ENCODE measurements at places on chromosomes 7 and 10.

GRCh38 chr10:19843487-19843886 lies 27.3 kb downstream of the PLXDC2 start:
- no peak for DNase-seq

GRCh38 chr10:27857616-27858015 lies 112.0 kb upstream of the MKX start:
- DNase-seq = no peak

DNA sequence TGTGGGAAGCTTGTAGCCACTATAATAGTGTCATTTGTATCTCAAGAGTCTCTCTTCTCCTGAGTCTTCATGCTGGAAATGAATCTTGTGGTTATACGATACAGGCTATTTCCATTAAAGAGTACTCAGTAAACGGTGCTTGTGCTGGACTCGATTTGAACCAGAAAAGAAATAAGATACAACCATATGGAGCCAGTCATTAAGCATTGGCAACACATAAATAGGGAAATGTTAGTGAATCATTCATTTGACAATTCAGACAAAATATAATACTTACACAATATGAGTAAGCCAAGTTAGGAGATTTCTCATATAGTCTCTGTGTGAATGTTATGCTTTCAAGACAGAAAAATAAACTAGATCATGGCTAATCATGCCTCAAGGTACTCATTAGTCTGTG lies 356.8 kb downstream of the PLXDC2 start:
- no peak for DNase-seq

GRCh38 chr7:100799037-100799896 lies 28.1 kb downstream of the EPHB4 start:
- peak; percentile 31 for DNase-seq

DNA sequence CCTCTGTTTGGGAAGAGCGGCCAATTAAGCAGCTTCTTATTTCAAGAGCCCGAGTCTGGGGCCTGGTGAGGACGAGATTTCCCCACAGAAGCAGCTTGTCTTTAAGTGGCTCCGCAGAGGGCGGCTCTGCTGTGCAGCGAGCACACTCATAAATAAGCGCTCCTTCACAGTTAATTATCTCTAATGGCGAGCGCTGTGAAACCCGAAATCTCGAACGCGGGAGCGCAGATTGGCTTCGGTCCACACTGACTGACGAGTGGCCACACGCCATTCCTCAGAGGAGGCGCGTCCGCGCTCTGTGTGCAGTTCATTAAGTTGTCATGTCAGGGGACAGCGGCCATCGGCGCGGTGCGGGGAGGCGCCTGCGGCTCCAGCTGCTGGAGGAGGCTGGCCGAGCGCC lies 560.9 kb downstream of the DNAJB6 start:
- no peak for DNase-seq

DNA sequence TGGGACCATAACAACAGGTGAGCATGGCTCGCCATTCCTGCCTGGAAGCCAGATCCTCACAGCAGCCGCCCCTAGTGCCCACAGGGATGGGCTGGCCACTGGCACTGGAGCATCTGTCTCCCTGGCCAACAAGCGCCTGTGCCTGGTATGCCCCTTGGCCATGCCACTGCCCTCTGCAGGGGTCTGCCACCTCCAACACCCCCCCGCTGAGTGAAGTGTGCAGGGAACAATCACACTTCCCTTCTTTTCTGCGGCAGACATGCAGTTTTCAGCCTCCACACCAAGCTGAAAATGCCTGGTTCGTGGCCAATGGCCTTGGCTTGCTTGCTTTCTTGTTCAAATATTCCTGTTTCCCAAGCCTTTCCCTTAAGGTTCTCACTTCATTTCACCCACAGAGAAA lies 50.7 kb downstream of the HSPA12A start:
- DNase-seq = peak; percentile 16

DNA sequence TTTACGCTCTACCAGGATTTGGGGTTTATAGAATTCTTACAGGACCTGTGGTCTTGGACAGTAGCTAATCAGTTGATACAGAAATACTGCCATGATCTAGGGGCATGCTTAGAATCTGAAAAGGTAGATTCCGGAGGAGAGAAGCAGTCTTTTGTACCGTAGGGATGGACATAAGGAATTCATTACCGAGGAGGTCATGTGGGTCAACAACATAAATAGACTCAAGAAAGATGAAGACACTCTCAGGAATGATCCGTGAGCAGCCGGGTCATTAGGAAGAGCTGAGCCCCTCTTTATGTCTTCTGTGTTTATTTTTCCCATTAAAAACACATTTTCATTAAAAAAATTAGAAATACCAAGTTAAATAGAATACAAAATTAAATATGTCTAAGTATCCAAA lies 160.1 kb upstream of the TNS3 start:
- no peak for DNase-seq

DNA sequence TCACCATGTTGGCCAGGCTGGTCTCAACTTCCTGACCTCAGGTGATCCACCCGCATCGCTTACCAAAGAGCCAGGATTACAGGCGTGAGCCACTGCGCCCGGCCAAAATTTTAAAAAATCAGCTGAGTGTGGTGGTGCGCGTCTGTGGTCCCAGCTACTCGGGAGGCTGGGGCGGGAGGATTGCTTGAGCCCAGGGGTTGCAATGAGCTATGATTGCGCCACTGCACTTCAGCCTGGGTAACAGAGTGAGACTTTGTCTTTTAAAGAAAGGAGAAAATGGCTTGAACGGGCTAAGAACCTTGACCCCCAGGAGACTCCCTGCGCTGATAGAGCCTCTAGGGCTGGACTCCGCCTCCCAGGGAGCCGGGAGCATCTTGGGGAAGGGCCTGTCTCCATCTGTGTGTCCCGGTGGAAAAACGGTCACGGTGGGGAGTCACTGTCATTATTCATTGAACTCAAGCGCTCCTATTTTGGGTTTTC lies 760 bp upstream of the KCTD7 start:
- no peak for DNase-seq

GRCh38 chr7:128454808-128455542 lies 703 bp upstream of the HILPDA start:
- no peak for DNase-seq

DNA sequence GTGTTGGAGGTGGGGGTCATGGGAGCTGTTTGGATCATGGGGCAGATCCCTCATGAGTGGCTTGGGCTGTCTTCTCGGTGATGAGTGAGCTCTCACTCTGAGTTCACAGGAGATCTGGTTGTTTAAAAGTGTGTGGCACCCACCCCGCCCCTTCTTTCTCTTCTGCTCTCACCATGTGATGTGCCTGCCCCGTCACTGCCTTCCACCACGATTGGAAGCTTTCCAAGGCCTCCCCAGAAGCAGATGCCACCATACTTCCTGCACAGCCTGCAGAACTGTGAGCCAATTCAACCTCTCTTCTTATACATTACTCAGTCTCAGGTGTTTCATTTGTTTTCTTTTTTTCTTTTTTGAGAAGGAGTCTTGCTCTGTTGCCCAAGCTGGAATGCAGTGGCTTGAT lies 170.0 kb downstream of the PTPN20 start:
- DNase-seq = no peak

GRCh38 chr10:109914966-109915365 lies 8.3 kb downstream of the XPNPEP1 start:
- no peak for DNase-seq

DNA sequence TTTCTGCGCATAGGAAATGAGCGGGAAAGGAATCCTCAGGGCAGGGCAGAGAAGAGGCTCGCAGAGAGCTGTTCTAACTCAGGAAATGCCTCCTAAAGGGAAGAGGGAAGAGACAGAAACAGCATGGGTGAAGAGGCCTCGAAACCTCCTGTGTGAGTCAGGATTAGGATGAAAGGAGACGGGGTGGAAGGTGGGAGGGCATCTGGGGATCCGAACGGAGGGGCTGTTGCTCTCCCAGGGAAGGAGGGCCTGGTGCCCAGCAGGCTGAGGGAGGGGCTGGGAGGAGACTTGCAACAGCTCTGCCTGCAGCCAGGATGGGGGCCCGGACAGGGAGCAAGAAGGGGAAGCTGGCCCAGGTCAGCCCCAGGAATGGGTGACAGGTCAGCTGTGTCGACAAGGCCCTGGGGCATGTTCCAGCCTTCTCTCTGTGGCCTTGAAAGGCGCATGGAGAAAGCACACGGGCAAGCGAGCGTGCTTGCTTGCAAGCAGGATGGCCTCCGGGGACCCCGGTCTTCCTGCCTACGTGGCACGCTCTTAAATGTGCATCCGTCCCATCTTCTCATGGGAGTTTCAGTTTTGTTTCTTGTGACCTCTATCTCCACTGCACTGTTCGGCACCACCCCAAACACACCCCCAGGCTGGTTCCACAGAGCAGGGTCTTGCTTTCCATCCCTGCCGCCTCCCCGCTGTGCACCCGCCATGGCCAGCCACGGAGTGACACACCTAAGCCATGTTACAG lies 63.5 kb downstream of the HIPK2 start:
- DNase-seq = no peak

- DNase-seq = no peak
Observed at GRCh38 chr7:104450861-104451260, 122.5 kb downstream of the LHFPL3 start.

DNA sequence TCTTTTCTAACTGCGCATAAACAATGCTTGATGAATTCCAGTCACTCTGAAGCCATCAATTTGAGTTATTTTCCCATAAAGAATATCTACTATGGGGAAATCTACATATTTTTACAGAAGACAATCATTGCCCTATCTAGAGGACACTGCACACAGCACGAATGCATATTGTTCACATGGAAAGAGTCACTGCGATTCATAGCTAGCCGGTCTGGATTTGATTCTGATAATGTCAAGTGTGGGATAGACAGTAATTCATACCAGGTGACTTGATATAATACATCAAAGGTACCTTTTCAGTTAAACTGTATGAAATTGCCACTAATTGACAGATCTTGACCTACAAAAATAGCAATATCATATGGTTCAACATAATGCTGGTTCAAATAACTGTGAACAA lies 255.7 kb downstream of the THSD7A start:
- no peak for DNase-seq

DNA sequence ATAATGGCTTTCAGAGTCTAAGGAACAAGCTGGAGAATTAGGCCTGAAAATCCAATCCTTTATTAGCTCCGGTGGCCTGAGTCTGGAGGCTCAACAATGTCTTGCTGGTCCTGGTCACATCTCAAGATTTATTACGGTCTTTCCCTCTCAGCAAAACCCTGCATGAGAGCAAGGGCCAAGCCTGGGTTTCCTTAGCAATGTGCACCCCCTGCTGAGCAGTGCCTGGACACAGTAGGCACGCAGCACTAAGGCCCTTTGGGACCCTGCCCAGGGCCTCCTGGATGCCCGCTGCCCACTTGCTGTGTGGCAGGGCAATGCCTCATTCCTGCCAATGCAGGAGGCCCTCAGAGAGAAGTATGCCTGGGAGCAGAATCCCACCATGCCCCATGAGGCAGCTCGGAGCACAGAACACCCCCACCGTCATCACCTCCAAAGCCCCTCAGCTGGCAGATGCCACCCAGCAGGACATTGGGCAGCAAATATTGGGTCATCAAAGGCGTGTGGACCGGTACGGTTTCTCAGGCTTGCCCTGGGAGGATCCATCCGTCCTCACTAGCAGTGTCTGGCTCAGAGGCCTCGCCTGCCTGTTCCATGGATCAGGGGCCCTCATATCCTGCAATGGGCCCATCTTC lies 156.4 kb downstream of the OAT start:
- no peak for DNase-seq

- DNase-seq = no peak
Observed at GRCh38 chr7:39091145-39091544, 113.4 kb downstream of the POU6F2 start.

GRCh38 chr7:4642468-4643203 lies 39.5 kb upstream of the FOXK1 start:
- DNase-seq = no peak

DNA sequence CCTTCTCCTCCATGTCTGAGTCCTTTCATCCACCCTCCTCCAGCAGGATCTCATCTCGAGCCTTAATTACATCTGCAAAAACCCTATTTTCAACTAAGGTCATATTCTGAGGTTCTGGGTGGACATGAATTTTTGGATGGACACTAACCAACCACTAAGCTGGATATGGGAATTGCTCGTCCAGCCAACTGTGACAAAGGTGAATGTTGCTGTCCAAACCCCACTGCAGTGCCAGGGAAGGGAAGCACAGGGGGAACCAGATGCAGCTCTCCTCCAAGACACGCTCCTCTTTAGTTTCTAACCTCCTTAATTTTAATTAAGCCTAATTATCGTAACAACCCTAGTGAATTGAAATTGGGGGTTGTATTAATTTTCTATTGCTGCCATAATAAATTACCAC lies 65.1 kb upstream of the EBF3 start:
- DNase-seq = no peak

- no peak for DNase-seq
Observed at GRCh38 chr7:155227788-155228458, 69.8 kb upstream of the INSIG1 start.

DNA sequence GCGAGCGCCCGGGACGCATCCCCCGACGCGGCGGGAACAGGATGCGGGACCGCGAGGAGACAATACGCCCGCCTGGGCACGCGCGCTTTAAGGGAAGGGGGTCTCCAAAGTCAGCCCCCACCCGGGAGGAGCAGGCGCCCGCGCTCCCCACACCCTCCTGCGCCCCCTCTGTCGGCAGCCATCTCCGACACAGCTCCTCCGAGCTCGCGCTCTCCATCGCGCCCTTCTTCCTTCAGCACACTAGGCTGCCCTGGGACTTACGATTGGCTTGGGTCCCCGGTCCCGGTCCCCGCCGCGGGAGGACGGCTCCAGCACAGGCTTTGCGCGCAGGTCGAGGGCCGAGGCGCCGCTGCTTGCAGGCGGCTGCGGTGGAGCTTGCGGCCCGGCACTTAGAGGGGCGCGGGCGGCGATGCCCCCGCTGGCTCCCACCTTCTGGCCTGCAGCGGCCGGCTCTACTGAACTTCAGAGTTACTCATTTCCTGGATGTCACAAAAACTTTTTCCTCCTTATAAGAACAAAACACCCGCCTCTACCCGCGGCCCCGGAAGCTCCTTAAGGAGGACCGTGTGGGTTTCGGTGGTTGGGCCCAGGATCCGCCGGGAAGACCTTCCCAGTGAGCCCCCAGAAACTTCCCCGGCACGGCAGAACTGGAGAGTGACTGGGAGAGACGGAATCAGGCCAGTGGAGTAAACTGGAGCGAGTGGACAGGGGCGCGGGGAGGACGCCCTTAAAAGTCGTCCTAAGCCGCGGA lies at the start of gene ITPRIP:
ITPRIP (minus strand) TSS at position 481 of the 751 bp plus-strand sequence. CDS start 22,414 bp downstream, outside the sequence.
- DNase-seq = peak; percentile 69

DNA sequence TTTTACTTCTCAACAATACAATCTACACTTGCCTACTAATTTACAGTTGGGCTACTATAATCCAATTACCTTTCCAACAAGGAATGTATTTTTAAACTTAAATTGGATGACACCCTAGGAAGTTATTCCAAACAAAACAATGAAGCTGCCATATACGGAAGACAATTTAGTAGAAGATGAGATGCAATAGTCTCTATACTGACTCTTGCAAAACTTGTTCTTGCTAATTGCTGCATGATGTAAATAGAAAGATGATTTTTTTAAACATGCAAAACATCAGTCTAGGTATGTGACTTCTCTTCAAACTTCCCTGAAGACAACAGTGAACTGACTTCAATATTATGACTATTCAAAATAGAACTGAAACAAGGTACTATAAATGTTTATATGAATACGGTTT lies 17.6 kb downstream of the NT5C3A start:
- no peak for DNase-seq

DNA sequence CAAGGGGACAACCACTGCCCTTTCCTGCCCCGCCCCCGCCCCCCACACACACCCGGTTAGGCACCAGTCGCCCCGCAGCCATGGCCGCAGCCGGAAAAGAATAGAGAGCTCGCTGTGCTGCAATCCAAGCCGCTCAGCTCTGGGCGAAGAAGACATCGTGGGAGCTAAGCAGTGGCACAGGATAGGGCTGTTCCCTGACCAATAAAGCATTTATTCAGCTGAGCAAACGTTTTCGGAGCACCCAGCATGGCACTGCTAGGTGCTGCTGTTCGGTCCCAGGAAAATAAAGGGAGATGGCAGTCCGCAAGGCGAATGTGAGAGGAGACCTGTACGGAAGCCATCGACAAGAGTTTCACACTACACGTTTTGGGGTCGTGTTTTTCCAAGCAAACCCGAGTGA lies 18.3 kb downstream of the SKIDA1 start:
- no peak for DNase-seq

Measured in amygdala (tissue), 56 donors.